ENCODE measurements at places on chromosomes 3 and 15.

GRCh38 chr15:48486228-48486627, 155.0 kb downstream of the DUT start:
- DNase-seq = no peak

DNA sequence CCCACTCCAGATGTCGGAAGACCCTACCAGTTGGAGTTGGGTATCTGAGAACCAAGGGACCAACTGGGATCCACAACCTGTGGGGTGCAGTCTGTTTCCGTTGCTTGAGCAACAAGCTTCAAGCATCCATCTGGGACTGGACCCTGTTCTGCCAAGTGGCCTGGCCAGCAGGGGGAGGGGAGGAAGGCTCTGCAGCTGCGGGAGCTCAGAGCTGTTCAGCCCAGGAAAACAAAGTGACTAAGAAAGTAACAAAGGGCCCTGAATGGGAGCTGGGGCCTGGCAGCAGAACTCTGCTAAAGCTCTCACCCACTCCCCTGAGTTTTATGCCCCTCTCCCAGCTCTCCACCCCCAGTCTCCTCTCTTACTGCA, 2.7 kb downstream of the TYRO3 start:
- no peak for DNase-seq

DNA sequence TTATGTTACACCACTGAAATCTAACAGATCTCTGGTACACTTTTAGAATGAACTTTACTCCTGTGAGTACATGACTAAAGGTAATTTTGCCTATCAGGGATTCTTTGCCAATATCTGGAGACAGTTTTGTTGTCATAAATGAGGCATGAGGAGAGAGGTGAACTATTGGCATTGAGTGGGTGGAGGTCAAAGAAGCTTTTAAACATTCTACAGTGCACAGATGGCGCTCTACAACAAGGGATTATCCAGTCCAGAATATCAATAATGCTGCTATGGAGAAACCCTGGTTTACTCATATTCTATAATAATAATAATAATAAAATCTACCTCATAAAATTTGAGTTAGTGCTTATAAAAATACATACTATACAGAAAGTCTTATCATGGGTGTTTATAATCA, 702.3 kb downstream of the SI start:
- no peak for DNase-seq

- DNase-seq = no peak
Measured at GRCh38 chr3:54309601-54310000, 187.2 kb downstream of the CACNA2D3 start.

DNA sequence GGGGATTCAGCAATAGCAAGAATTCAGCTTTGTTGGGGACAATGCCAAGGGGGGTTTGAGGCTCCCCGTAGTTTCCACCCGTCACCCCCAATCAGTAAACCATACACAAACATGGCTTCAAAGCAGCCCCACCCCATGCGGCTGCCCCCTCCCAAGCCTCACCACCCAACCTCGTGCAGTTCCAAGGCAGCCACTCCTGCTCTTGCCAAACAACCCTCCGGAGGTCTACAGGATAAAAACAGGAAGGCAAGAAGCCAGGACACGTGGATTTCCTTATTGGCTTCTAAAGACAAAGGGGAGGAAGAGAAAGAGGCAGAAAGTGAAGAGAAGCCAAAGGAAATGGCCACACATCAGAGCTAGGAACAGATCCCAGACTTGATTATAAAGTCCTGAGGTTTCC, 121.1 kb downstream of the SHQ1 start:
- no peak for DNase-seq

DNA sequence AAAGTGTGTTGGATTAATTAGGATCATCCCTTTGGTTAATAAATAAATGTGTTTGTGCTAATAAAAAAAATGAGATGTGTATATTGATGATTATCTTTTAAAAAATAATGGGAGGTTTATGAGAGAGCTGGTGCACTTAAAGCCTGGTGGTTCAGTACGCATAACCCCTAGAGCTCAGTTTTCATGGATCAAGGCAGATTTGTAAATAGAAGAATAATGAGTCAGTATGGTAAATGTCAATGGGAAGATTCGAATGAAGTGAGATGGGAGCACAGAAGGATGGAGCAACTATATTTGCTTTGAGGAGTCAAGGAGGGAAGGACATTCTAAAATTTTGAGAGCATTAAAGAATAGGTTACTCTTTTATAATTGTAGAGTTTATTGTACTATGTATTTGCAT, 35.4 kb downstream of the AKAP13 start:
- DNase-seq = no peak

- DNase-seq = no peak
Measured at GRCh38 chr3:29430558-29430971, 149.7 kb downstream of the RBMS3 start.

DNA sequence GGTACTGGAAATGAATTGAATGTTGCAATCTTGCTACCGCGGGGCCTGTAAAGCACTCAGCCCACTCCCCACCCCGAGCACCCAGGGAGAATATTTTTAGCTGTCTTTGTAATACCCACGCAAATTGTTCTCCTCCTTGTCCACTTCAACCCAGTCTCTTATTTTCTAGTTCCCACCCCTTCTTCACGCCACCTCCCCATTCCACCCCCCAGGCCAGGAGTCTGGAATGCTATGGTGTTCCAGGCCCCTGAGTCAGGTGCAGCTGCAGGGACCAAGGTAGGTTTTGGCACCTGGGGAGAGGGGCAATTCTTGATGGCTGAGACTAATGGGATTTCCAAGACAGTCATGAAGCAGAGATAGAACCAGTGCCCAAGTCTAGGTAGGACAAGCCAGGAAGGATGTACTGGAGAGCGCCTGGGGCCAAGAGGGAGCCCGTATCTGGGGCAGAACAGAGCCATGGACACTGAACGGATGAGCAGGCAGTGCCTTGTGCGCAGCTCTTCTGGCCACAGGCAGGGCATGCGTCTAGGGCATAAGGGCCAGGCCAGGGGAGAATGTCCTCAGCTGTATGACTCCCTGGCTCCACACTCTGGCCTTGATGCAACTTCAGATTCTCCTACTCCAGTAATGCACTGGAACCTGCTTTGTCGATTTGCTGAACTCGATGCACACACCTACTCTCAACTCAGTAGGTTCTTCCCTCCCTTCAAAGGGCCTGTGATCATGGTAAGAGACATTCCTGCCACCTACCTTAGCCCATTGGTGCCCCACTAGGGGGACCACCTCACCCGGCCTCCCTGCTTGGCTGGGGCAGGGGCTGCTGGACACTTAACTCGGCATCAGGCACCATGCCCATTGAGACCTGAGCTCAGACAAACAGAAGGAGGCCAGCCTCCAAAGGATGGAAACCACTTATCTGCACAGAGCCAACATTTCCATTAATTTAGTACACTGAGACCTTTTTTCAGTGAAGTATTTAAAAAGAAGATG, 34.6 kb upstream of the MAGEF1 start:
- no peak for DNase-seq

- DNase-seq = no peak
Measured at GRCh38 chr3:62558549-62559112, 185.3 kb upstream of the FEZF2 start.

DNA sequence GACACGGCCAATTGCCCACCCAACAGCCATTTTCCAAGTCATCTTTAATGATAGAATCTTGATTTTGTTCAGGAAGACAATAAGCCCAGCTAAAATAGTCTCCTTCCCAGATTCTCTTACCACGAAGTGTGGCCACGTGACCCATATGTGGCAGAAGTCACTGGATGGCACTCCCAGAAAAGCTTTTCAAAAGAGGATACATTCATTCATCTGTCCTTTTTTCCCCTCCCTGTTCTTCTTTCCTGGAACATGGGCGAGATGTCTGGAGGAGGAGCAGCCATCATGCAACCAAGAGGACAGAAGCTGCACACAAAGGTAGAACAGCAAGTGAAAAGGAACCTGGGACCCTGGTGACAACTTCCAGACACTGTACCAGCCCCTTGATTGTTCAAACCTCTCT, 174.7 kb downstream of the UACA start:
- DNase-seq = no peak

DNA sequence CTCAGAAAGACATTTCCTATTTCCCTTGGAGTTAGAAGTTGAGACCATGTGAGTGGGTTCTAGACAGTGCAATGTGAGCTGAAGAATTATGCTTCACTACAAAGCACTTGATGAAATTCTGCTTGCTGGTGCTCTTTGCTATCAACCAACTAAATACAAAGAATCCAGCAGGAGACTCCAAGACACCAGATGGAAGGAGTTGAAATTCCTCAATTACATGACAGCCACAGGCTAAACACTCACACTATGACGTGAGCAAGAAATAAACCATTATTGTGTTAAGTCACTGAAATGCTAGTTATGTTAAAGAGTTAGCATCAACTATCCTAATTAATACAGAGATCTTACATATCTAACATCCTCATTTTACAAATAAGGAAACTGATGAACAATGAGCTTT, 8.2 kb upstream of the MAP4 start:
- no peak for DNase-seq

DNA sequence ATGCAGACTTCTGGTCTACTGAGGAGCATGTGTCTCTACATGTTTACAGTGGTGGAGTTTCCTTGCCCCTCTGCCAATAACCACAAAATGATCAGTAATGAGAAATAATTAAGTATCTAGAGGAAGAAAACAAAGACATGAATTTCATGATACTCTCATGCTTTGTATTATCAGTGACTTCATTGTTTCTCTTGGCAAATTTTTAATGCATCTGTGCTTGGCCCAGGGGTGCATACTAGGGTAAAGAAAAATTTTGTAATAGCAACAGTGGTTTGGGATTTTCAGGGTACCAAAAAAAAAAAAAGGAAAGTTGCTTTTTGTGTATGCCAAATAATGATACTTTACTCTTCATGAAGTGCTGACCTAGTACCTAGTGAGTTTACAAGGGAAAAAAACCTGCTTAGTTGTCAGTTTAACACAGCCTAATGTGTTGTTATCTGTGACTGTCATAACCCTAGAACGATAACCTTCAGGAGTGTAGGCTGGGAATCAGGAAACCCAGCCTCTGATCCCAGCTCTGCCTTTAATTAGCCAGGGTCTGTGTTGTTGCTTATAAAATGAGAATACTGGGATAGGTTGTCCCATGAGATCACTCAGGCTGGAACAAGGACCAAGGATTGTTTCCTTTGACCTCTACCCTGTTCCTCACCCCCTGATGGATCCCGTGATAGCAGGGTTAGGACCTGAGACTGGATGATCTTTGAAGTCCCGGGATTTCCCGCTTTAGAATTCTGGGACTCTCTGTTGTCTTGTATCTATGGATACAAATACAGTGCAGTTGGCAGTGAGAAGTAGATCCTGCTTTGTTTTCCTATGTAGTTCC, 117.5 kb downstream of the CMSS1 start:
- DNase-seq = no peak

GRCh38 chr3:31413515-31413914, 119.2 kb upstream of the STT3B start:
- DNase-seq = no peak

DNA sequence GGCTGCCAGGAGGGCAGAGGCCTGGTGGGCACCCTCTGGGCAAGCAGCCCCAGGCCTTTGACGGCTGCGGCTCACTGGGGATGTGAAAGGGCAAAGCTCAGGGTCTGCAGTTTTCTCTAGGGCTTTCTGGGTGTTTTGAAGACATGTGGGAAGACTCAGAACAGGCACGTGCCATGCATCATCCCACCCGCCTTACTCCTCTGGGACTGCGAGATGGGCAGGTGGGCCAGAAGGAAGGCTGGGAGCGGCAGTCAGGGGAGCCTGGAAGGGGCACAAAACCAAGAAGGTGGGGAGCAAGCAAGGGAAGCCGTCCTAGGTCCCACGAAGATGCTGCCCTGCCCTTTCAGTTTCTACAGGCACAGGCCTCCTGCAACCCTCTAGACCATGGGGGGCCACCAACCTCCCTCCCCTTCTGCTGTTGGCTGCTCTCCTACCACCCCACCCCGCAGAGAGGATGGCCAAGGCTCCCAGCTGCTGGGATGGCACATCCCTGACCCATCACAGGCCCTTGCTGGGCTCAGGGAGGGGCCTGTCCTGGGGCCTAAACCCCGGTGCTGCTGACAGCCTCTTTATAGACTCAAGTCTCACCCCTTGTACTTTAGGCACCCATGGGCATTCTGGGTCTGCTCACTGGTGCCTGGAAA, 71.8 kb upstream of the CTSH start:
- no peak for DNase-seq

DNA sequence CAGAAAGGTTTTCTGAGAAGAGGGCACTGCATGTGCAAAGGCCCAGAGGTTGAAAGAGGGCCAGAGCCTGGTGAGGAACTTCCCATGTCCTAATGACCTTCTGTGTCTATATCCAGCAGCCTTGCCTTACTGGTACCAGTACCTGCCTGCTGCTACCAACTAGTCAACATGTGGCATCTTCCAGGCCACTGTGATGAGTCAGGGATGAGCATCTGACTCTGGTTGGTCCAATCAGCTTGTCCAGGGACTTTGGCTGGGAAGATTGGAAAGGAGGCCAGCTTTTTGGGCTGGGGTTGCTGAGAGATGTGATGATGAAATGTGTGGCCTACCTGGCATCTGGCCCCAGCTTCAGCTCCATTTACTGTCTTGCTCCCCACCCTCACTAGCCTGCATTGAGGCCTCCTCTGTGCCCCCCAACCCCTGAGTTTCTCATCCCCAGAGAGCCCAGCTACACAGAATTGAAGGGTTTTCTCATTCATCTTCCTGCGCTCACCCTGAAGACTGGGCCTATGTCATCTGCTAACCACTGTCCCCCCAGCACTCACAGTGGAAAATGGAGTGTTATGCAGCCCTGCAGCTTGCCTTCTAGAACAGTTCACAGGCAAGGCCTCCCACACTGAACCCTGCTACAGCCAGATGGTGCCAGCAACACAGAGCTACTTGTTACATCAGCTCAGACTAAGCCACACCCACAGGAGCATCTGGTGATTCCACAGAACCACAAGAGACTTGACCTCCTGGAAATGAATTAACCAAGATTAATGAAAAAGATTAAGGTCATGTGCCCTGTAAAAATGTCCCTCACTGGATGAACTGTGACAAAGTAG, 1.3 kb upstream of the TWF2 start:
- peak; percentile 52 for DNase-seq

DNA sequence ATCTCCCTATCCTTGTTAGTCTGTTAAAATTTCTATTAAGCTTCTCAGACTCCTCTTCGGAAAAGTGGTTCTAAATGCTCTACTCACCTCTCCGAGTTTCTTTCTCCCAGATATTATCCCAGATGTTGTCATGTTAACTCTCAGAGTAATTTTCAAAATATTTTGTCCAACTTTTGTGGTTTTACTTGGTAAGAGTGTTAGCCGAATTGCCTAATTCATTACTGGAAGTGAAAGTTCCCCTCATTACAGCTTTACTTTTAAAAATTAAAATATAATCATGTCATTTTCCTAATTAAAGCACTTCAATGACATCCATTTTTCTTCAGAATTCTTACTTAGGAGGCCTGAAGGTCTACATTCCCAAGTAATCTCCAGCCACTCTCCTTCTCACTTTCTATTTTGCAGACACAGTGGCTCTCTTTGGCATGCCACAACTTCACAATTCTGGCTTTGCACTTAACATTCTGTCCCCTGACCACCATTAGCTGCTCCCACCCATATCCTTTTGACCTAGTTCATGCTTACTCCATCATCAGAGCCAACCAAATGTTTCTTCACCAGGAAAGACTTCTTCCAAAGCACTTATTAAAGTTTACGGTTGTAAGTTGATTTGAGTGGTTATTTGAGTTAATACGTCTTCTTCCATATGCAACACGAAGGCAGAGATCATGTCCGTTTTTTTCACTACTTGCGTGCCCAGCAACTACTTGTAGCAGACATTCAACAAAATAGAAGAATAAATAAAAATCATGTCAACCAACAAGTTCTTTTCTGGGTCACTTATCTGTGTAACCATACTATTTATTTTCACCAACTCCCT, 10.2 kb upstream of the TIPARP start:
- no peak for DNase-seq

- no peak for DNase-seq
Measured at GRCh38 chr15:33191591-33191990, 2.9 kb downstream of the FMN1 start.

GRCh38 chr15:87563869-87564268, 692.7 kb downstream of the NTRK3 start:
- no peak for DNase-seq

GRCh38 chr3:14699643-14700042, 24.7 kb downstream of the C3orf20 start:
- DNase-seq = no peak

Data from stimulated activated CD4-positive, alpha-beta T cell treated with anti-CD3 and anti-CD28 coated beads, Interleukin-4, amount 100 ng/mL, for 1 hour (primary cell).